GM12864 (cell line): ENCODE measurements at places on chromosomes 3 and 15.

DNA sequence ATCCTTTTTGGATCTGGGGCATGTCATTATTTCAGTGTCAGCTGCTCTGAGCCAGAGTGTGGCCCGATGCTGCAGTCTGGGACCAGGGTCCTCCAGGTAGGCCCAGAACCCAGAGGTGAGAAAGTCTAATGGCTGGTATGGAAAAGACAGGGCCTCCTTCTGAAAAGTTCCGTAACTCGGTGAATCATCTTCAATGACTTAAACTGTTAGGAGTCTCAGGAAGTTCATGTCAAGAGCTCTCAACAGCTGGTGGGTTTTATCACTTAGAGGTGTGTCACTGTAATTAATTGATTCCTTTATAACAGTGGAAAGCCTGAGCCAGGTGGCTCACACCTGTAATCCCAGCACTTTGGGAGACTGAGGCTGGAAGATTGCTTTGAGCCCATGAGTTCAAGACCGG, 28.5 kb upstream of the PDE8A start:
- DNase-seq = no peak

DNA sequence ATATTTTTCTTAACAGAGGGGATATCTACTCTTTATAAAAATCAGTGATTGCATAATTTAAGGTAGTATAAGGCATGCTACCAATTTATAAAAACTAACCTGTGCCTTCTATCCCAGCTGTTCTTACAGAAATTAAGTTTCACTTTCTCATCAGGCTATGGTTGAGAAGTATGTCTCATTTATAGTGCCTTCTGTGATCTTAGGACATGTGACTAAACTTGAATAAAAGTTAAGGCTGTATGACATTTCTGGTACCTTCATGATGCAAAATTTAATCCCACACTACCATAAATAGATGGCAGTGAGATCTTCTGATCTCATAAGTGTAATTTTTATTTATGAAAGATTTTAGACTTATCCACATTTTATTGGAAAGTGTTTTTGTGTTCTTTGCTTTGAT, 12.6 kb downstream of the TIPARP start:
- no peak for DNase-seq

- no peak for DNase-seq
Observed at GRCh38 chr3:41751597-41751996, 210.3 kb downstream of the ULK4 start.

- DNase-seq = no peak
Observed at GRCh38 chr3:170355738-170356595, 1.5 kb upstream of the SKIL start.

DNA sequence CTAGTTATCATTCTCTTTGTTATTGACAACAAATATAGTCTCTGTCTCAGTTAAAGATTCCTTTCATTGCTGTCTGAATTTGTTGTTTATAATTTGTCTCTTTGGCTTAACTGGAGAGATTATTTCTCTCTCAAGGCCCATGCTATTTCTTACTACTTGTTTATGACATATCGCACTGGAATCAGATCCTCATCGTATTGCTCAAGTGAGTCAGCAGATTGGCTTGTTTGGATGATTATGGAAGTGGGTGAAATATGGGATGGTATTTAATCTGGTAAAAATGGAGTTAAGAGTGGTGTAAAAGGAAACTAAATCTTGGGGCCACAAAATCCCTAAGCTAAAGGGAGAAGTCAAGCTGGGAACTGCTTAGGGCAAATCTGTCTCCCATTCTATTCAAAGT, 613.1 kb downstream of the SI start:
- no peak for DNase-seq

DNA sequence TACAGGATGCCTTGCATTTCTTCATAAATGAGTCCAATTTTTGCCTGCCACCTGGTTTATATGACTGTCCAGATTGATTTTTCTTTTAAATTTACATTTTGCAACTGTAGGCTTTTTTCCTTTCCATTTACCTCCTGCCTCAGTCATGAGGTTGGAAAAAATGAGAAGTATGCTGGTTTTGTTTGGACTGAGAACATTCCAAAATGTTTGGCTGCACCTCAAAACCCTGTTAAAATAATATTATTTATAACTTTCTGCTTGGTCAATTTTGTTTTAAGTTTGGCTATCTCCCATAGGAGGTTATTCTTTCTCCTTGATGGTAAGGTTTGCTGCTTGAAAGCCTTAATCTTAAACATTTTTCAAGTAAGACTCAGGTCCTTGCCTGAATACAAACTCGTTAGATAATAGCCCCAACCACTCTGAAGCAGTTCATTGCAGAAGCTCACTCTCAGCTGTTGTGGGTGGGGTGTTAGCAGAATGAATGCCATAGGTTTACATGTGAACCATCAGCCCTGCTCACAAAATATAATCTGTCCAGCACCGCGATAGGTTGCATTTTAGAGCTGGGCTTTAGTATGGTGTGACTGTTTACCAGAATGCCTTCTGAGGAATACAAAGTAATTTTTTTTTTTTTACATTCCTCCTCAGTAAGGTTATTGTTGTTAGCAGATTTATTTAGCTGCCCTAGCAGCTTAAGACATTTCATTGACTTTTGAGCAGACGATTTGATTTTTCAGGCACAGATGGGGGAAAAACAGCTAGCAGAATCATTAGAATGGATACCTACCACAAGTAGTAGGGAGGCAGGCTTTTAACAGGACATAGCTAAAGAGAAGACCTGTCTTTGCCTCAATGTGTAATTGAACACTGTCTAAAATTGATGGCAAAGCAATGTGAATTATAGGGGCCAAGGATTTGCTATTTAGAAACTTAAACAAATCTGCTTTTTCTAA, 630.8 kb upstream of the KCNMB2 start:
- DNase-seq = no peak

DNA sequence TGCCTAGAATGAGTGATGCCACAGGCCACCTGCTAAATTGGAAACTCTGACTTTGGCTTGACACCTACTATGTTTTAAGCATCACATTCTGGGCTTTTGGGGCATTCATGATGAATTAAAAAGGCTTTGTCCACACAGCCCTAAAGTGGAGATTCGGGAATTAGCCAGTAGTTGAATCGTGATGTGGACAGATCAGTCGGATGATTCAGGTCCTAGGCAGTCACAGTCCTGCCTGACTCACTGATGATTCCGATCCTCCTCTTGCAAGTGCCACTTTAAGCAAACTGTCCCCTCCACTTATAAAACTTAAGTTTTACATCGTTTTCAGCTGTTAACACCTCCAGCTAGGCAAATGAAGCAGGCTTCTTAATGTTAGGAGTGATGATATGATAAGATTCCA, 75.3 kb downstream of the SYNPR start:
- DNase-seq = no peak

- no peak for DNase-seq
Observed at GRCh38 chr15:66720206-66721010, 18.4 kb downstream of the SMAD6 start.

DNA sequence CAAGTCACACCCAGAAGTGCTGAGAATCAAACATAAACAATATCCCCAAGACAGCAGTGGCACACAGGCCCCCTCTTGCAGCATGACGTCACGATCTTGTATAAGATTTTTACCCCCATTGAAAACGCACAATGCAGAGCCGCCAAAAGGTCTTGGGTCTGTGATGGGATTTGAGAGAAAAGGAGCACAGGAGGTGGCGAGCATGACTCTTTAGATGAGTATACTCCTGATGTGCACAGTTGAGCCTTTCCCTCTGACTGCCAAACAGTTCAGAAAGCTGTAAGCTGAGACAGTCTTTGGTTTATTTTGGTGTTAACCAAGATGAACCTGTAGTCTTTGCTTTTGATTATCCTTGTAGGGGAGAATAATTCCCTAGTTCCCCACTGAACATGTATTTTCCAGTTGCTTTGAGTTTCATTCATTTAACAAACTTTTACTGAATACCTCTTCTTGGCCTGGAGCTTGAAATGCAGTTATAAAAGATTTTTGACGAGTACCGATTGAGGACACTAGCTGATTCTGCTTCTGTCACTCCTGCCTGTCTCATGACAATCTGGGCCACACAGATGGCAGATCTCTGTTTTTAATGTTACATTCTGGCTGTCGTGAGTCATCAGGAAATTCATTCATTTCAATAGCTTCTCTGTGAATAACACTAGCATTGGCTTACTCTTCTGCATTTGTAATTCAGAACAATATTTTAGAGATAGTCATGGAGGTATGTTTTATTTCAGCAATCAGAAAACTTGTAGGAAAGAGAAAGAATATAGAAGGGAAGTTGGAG, 28.9 kb downstream of the CFAP91 start:
- DNase-seq = no peak

DNA sequence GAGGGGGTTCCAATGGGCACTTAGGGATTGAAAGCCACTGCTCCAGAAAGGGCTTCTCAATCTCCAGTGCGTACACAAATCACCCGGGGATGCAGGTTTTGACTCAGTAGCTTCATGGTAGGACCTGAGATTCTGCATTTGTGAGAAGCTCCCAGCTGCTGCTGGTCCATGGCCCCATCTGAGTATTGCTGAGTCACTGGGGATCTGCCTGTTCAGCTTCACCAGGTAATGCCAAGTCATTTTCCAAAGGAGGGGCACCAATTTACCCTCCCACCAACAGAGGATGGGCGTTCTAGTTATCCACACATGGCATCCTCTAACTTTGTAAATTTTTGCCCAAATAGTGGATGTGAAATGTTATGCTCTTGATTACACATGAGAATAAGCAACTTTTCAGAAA, 12.9 kb upstream of the CEMIP start:
- DNase-seq = no peak

GRCh38 chr3:75237477-75237876, 426.7 kb upstream of the FRG2C start:
- no peak for DNase-seq

DNA sequence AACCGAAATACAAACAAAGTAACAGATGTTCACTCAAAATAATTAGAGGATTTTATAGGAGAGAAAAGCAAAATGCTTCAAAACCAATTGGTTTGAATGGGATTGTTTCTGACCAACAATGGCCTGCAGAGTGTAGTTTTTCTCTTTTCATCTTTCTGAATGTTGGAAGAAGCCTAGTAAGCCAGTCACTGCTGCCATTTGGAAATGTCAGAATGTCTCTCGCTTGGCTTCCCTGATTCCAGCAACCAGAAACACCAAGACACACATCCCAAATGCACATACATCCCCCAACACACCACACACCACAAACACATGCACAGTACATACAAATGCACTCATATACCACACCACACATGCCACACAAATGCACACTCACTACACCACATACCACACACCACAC, 403.4 kb downstream of the OCA2 start:
- DNase-seq = no peak

GRCh38 chr15:78617076-78617475, 3.7 kb downstream of the CHRNA3 start:
- DNase-seq = no peak

DNA sequence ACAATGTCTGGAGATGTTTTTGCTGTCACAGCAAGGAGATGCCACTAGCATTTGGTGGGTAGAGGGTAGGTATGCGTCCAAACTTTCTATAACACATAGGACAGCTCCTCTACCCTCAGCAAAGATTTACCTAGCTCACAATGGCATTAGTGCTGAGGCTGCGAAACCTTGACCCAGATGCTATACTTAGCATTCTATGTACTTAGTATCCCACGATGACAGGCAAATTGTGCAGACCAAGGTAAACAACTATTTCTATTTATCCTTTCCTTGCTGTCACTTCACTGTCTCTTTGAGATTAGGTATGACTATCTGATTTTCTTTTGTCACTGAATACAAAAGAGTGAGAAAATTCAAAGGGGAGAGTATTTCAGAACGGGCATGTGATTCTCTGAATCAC, 265.2 kb upstream of the ZNF385D start:
- no peak for DNase-seq

- DNase-seq = no peak
Observed at GRCh38 chr3:32614956-32615355, 44.3 kb upstream of the DYNC1LI1 start.

DNA sequence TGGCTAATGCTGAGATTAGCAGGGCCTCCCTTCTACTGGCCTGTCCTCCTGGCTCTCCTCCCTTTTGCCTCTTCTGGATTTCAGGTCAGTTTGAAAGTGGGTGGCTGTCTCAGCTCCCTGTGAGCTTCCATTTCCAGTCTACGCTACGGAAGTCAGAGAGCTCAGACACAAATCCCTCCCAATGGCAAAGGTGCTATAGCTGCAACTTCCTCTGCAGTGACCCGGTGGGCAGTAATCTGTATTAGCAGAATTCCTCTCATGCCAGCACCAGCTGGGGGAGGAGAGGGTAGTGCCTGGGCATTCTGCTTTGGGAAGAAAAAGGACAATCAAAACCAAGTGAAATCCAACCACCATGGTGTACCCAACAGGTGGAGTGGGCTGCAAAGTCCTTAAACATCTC, 171.4 kb downstream of the STT3B start:
- no peak for DNase-seq

GRCh38 chr3:106822204-106822603, 555.0 kb upstream of the CCDC54 start:
- DNase-seq = no peak

- no peak for DNase-seq
Observed at GRCh38 chr15:67018026-67018425, 47.4 kb upstream of the SMAD3 start.
